ENCODE measurements at places on chromosomes 2 and 18. TPM values are rescaled to one million over a fixed set of nuclear protein-coding genes. Genes with fewer than 3 reads are reported as not detected.

Gene MOB4
- total RNA-seq = 68.3 TPM

Gene SLC4A5
- total RNA-seq = not detected

Gene GBX2
- not detected for total RNA-seq

Gene SERPINB13
- total RNA-seq = not detected

Gene POLE4
- total RNA-seq = 106 TPM

Gene TTN
- total RNA-seq = under 0.01 TPM

Gene DNAH7
- total RNA-seq = 0.07 TPM

- H3K4me1 ChIP-seq = no peaks in the 10 kb centered on the region
- no peaks in the 10 kb centered on the region for H3K36me3 ChIP-seq
- peaks cover 4% of the 10 kb centered on the region for H3K27me3 ChIP-seq
- no peak overlapping the region for H3K27ac ChIP-seq
- DNase-seq = no peak
Measured at GRCh38 chr2:196330645-196331044, 159.3 kb upstream of the STK17B start.

- H3K27me3 ChIP-seq = no peaks in the 10 kb centered on the region
- H3K36me3 ChIP-seq = no peaks in the 10 kb centered on the region
- peaks cover 80% of the 10 kb centered on the region for H3K4me1 ChIP-seq
- peak overlapping the region; percentile 61 for H3K27ac ChIP-seq
Measured at GRCh38 chr18:58025733-58026132, 18.3 kb upstream of the NEDD4L start.

DNA sequence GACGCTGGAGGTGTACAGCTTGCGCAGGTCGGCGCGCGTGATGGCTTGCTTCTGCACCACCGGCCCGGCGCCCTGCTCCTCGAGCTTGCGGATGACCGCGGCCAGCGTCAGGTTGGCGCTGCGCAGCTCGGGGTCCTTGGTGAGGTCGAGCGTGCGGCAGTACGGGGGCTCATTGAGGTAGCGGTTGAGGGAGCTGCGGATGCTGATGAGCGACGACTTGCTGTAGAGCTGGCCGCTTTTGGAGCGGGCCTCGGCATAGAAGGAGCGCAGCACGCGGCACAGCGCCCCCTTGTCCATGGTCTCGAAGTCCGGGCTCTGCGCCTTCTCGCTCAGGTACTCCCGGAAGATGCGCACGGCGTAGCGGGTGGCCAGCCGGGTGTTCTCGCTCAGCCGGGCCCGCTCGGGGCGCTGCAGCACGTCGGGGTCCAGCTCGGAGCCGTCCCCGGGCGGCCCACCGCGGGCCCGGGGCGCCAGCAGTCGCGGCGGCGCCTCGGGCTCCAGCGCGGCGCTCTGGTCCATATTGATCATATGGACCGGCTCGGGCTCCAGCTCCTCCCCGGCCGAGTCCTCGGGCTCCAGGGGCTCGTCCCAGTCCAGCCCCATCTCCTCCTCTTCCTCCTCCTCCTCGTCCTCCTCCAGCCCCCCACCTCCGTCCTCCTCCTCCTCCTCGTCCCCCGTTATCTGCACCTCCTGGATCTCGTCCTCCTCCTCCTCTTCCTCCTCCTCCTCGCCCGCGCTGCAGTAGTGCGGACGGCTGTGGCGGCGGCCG, 523 bp downstream of the KCTD1 start:
- no peak overlapping the region for H3K27ac ChIP-seq
- no peaks in the 10 kb centered on the region for H3K36me3 ChIP-seq
- DNase-seq = no peak
- peak overlapping the region; percentile 78 for H3K4me3 ChIP-seq
- peaks cover 48% of the 10 kb centered on the region for H3K4me1 ChIP-seq

DNA sequence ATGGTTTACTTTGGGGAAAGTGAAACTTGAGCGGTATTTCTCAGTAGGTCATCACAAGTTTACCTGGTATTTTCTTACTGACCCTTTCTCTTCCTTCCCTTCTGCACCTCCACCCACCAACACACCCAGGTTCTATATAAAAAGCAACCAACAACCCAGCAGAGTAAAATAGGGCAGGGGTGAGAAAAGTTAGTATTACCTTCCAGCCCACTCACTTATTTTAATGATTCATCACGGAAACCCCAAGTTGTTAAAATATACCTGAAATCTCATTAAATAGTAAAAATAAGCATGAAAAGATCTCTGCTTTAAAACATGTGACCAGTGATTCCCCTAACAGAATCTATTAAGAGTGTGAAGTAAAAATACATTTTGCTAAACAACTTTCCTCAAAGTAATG, 306.1 kb downstream of the ZEB2 start:
- no peak for DNase-seq
- no peak overlapping the region for H3K4me3 ChIP-seq
- H3K4me1 ChIP-seq = peaks cover 8% of the 10 kb centered on the region
- H3K36me3 ChIP-seq = no peaks in the 10 kb centered on the region
- no peaks in the 10 kb centered on the region for H3K27me3 ChIP-seq

DNA sequence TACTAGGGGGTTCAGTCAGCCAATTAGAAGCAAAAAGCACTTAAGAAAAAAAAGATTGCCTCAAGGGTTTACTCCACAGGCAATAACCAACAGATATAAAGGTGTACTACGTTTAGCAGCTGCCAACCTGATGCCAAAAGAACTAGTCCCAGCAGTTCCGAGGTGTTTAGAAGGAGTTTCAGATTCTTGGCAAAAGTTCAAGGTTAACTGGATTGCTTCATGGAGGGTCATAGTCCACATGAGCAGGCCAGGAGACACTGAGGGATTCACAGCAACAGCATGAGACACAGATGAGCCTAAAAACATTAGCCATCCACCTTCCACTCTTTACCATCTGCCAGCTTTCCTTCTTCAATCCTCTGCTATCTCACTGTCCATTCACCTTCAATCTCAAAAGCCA, 4.9 kb upstream of the DNAH7 start:
- no peaks in the 10 kb centered on the region for H3K27me3 ChIP-seq
- H3K27ac ChIP-seq = no peak overlapping the region
- DNase-seq = no peak
- peaks cover 9% of the 10 kb centered on the region for H3K4me1 ChIP-seq
- H3K4me3 ChIP-seq = no peak overlapping the region
- H3K36me3 ChIP-seq = no peaks in the 10 kb centered on the region

DNA sequence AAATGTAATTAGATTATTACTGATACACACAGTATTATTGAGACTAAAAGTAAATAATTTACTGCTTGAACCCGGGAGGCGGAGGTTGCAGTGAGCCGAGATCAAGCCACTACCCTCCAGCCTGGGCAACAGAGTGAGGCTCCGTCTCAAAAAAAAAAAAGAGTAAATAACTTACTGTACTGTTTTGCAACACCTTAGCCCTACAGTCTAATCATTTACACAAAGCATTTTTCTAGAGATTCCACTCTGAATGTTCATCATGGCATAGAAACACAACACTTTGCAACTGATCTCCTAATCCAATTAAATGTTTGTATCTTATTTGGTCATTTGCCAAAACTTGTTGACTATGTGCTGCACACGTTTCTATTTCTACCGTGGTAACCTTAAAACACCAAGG, 23.4 kb upstream of the RMP24 start:
- peaks cover 11% of the 10 kb centered on the region for H3K4me1 ChIP-seq
- no peak overlapping the region for H3K4me3 ChIP-seq
- no peak overlapping the region for H3K27ac ChIP-seq
- H3K27me3 ChIP-seq = no peaks in the 10 kb centered on the region
- no peaks in the 10 kb centered on the region for H3K36me3 ChIP-seq
- no peak for DNase-seq
